NCI-H2227 treated with DMSO at 0.1 percent for 48 hours (cell line): ENCODE measurements at places on chromosomes 2 and 18.

- no peak for DNase-seq
Measured at GRCh38 chr18:73715210-73715670, 432.4 kb downstream of the FBXO15 start.

DNA sequence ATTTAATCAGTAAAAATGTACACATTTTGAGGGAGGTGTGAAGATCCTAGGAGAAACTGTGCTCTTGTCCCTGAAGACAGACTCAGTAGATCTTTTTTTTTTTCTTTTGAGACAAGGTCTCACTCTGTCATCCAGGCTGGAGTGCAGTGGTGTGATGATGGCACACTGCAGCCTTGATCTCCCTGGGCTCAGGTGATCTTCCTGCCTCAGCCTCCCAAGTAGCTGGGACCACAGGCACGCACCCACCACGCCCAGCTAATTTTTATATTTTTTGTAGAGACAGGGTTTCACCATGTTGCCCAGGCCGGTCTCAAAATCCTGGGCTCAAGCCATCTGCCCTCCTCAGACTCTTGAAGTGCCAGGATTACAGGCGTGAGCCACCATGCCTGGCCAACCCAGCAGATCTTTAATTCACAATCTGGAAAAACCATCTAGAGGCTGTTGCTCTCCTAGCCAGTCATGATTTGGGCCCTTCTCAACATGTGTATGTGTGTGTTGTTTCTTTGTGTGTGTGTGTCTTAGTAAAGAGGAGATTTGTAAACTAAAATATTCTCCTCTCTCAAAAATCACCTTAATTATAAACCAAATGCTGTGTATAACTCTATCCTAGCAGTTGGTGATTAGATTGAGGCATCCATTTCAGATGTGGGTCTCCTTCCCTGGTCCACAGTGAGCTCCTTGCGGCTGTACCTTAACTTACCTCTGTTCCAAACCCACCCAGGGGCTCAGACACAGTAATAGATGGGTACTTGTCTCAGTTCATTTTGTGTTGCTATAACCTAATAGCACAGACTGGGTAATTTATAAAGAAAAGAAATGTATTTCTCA is 3.9 kb upstream of the MYCN start:
- DNase-seq: no peak

DNA sequence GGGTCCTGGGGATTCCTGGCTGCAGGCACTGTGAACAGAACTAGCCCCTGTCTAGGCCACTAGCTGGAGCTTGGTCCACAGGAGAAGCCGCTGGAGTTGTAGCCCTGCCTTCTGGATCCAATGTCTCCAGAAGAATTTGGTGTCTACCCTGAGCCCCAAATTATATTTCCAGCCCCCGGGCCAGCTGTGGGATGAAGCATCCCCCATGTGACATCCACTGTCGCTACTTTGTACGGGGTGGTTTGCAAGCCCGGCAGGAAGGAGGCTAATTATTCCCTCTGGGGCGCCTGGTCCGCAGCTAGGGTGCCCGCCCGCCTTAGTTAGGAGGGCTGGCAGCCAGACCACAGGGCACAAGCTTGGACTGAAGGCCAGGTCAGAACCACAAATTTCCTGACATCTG is 106.5 kb downstream of the SMAD7 start:
- no peak for DNase-seq

GRCh38 chr18:58239879-58240278 is 195.9 kb downstream of the NEDD4L start:
- no peak for DNase-seq

- DNase-seq: no peak
Measured at GRCh38 chr2:66901344-66901743, 466.4 kb downstream of the MEIS1 start.

DNA sequence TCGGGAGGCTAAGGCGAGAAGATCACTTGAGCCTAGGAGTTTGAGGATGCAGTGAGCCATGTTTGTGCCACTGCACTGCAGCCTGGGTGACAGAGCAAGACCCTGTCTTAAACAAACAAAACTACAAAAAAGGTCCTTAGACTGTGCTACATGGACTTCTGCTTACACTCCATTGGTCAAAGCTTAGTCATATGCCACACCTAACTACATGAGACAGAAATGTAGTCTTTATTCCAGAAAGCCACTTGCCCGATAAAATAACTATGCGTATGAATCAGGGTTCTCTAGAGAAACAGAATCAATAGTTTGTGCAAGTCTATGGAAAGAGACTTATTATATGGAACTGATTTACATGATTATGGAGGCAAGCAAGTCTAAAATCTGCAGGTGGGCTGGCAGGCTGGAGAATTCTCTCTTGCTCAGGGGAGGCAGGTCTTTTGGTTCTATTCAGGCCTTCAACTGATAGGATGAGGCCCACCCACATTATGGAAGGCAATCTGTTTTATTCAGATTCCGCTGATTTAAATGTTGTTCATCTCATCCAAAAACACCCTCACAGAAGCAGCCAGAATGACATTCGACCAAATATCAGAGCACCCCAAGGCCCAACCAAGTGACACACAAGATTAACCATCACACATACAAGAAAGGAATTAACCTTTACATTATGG is 114.4 kb upstream of the SIX2 start:
- DNase-seq: no peak

- DNase-seq: no peak
Measured at GRCh38 chr2:234571620-234572407, 74.9 kb upstream of the ARL4C start.
